ENCODE measurements at places on chromosomes 4 and X. TPM values are rescaled to one million over a fixed set of nuclear protein-coding genes. Genes with fewer than 3 reads are reported as not detected.

DKK2 gene
- not detected for total RNA-seq

MAGIX gene
- total RNA-seq: 1.2 TPM

GATA1 gene
- 0.26 TPM for total RNA-seq

F9 gene
- 0.18 TPM for total RNA-seq

SSX4 gene
- 0.17 TPM for total RNA-seq

PDE6B gene
- 13.0 TPM for total RNA-seq

DNA sequence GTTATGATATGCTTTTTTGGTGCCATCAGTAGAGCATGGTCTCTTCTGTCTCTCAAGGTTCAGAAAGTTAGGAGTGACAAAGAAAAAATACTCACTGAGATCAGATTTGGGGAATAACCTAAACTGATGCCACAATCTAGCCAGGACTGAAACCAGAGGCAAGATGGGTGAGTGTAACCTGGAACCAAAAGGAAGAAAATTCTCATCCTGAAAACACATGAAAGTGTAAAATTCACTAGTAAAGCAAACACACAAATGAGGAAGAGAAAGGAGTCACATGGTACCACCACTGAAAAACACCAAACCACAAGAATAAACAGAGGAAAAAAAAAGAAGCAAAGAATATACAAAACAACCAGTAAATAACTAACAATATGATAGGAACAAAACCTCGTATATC, 96.4 kb downstream of the ANXA10 start:
- H3K4me3 ChIP-seq: no peak overlapping the region
- no peaks in the 10 kb centered on the region for H3K27me3 ChIP-seq
- no peaks in the 10 kb centered on the region for H3K4me1 ChIP-seq
- no peaks in the 10 kb centered on the region for H3K36me3 ChIP-seq
- no peak overlapping the region for H3K27ac ChIP-seq

DNA sequence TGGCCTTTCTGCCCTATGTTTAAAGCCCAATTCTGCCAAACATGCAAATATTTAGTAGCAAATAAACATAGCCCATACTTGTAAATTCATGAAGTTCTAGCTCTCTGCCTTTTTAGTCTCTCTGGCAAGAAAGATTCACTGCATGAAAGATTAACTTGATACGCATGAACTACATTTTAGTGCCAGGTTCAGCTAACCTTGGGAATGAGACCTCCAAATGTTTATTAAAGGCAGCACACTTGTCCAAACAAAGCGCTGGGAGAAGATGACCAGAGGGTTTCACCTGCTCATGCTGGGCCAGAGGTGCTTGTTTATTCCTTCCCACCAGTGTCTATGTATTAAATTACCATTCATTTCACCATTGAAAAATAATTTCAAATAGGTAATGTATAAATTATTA, 44.5 kb upstream of the IL1RAPL1 start:
- no peak overlapping the region for H3K27ac ChIP-seq
- no peaks in the 10 kb centered on the region for H3K27me3 ChIP-seq
- DNase-seq: no peak
- H3K36me3 ChIP-seq: no peaks in the 10 kb centered on the region
- H3K4me1 ChIP-seq: no peaks in the 10 kb centered on the region

GRCh38 chrX:118745570-118745969, 18.2 kb downstream of the IL13RA1 start:
- no peak overlapping the region for H3K27ac ChIP-seq
- peaks cover 23% of the 10 kb centered on the region for H3K4me1 ChIP-seq
- H3K4me3 ChIP-seq: no peak overlapping the region
- no peak for DNase-seq
- peaks cover 12% of the 10 kb centered on the region for H3K27me3 ChIP-seq

DNA sequence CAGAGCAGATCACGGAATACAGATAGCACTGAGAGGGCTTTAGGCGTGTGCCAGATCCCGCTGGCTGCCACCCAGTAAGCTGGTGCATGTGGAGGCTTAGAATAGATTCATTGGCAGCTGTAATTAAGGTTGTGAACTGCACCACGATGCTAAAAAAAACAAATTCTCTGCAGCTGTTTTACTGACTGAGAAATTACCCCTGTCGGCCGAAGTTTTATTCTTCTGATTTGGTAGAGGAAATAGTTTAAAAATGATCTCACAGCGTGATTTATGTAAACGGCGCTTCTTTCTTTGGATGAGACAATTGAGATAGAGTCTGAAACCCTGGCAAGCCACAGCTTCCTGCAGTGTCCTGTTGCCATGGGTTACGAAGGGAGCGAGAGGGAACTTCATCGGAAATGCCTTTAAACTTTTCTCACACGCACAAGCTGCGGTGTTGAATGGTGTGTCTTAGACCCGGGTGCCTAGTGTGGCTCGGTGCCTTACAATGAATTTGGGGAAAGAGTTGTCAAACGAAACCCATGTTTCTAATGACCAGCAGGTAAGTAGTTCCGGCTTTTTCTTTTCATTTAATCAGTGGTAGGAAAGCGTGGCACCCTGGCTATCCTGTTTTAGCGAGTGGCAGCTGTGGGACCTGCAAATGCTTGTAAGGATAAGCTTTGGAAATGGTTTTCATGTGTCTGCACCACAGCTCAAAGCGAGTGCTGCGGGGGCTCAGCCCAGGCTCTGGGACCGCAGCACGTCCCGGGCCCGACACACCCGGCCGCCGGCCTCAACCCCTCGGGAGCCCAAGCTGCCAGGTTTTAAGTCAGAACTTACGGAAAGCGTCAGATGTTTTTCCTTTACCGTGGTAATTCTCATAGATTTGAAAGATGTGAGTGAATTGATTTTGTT, 71.7 kb upstream of the HGFAC start:
- H3K27me3 ChIP-seq: peaks cover 25% of the 10 kb centered on the region
- DNase-seq: no peak
- H3K4me1 ChIP-seq: peaks cover 44% of the 10 kb centered on the region
- H3K36me3 ChIP-seq: no peaks in the 10 kb centered on the region

- no peak for DNase-seq
- H3K4me3 ChIP-seq: 0 out of 2 replicates have a peak overlapping the region, but pooled peaks have one; percentile 6
- H3K36me3 ChIP-seq: 0 out of 2 replicates have a peak, but pooled peaks cover 2% of the 10 kb centered on the region
- no peaks in the 10 kb centered on the region for H3K27me3 ChIP-seq
- H3K27ac ChIP-seq: peak overlapping the region; percentile 54
- peaks cover 46% of the 10 kb centered on the region for H3K4me1 ChIP-seq
Observed at GRCh38 chrX:24147165-24147564, 2.4 kb upstream of the ZFX start.

- no peaks in the 10 kb centered on the region for H3K4me1 ChIP-seq
- H3K27me3 ChIP-seq: no peaks in the 10 kb centered on the region
- H3K4me3 ChIP-seq: no peak overlapping the region
- no peak overlapping the region for H3K27ac ChIP-seq
- peaks cover 17% of the 10 kb centered on the region for H3K36me3 ChIP-seq
- DNase-seq: no peak
Observed at GRCh38 chrX:31178064-31178768, 106.4 kb upstream of the FTHL17 start.

DNA sequence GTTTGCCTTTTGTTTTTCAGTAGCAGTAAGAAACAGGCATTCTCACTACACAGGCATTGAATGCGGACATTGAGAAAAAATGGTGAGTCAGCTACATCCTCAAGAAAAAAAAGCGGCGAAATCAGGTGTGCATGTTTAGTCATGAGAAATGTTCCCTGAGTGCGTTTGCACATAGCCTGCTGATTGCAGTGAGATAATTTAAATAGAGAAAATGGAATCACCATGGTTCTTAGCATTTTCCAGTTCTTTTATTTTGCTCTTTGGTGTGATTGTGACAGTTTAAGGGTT, 54.1 kb upstream of the CLDN34 start:
- no peak for DNase-seq
- no peaks in the 10 kb centered on the region for H3K36me3 ChIP-seq
- H3K27ac ChIP-seq: no peak overlapping the region
- H3K4me1 ChIP-seq: peaks cover 35% of the 10 kb centered on the region
- H3K27me3 ChIP-seq: no peaks in the 10 kb centered on the region
- no peak overlapping the region for H3K4me3 ChIP-seq

GRCh38 chr4:84578540-84579402, 4.2 kb upstream of the CDS1 start:
- peak overlapping the region; percentile 60 for H3K27ac ChIP-seq
- peaks cover 16% of the 10 kb centered on the region for H3K27me3 ChIP-seq
- H3K4me1 ChIP-seq: peaks cover 40% of the 10 kb centered on the region

DNA sequence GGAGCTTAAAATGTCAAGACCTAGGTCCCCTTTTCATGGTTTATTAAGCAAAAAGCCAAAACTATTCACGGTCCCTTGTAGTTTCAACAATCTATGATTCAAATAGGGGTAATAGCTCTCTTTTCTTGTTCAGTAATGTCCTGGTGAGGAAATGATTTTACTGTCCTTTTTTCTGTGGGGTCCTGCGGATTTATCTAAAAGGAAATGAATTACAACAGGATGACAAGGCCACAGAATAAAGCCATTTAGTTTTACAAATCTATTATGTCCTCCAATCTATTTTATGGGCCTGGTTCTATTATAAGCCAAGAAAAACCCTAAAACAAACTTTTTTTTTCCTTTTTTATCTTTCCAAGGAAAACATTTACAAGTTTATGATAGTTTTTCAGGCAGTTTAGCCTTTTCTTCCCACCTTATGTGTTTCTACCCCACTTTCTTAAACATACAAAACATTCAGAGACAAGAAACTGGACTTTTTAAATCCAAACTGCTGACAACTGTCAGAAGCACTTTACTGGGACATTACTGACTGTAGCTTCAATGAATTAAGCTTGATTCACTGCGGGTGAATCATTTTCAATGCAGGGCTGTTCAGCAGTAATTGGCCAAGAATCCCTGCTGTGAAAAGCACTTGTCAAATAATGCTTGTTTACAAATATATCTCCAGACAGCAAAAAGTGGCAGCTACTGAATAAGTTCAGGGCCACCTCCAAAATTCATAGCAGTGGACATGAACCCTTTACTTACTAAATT, 4.3 kb downstream of the EPHA5 start:
- peaks cover 53% of the 10 kb centered on the region for H3K27me3 ChIP-seq
- no peak overlapping the region for H3K27ac ChIP-seq
- no peak for DNase-seq
- H3K36me3 ChIP-seq: no peaks in the 10 kb centered on the region

- H3K27ac ChIP-seq: no peak within 1 kb of the TSS
- H3K4me3 ChIP-seq: no peak within 1 kb of the TSS
- H3K27me3 ChIP-seq: no peaks in the 10 kb centered on the region
- no peaks in the 10 kb centered on the region for H3K4me1 ChIP-seq
Observed at GRCh38 chr4:39406763-39407583, at the start of gene KLB. TSS of gene KLB (plus strand) at chr4:39406930. CDS start at chr4:39406950, 20 bp downstream.

GRCh38 chr4:8282742-8283141, 13.2 kb downstream of the HTRA3 start:
- no peak overlapping the region for H3K27ac ChIP-seq
- no peaks in the 10 kb centered on the region for H3K36me3 ChIP-seq
- no peak for DNase-seq

GRCh38 chrX:45379236-45379635, 178.6 kb upstream of the DIPK2B start:
- H3K27ac ChIP-seq: no peak overlapping the region
- DNase-seq: no peak
- H3K4me3 ChIP-seq: no peak overlapping the region
- H3K27me3 ChIP-seq: no peaks in the 10 kb centered on the region
